Endothelial cell (in vitro differentiated cells): ENCODE measurements at places on chromosomes 13 and 19. TPM values are rescaled to one million over a fixed set of nuclear protein-coding genes. Genes with fewer than 3 reads are reported as not detected.

The CD37 gene
- not detected for total RNA-seq

The KL gene
- total RNA-seq: 29.6 TPM

The KLC3 gene
- 0.44 TPM for total RNA-seq

DNA sequence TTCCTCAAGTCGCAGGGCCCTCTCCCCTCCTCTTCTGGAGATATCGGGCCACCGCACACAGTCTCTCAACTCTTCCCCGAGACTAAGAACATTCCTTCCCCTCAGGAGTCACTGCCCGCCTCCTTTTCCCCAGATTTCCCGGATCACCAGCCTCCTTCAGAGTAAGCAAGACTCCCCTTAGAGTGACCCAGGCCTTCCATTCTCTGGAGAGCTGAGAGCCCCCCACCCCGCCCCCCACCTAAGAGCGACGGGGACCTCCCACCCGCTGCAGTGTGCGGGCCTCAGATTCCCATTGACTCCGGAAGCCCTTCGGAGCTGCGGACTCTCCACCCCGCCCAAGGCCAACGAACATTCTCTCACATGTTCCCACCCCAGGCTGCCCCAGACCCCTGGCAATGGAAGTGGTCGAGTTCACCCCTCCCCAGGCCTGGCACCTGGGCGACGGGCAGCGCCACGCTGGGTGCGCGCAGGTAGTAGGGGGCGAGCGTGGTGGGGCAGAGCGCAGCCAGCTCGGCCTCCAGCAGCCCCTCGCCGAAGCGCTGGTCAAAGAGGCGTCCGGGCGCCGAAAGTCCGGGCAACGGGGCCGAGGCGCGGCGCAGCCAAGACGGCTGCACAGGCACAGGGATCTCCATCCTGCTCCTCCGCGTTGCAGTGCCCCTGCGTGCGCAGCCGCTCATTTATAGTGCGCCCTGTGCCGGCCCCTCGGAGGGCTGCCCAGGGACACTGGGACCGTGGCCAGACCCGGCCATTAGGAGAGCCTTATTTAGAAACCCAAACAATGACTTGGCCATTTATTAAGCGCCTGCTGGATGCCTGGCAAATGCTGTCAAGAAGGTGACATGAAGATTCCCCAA is at the start of gene HSPB6:
HSPB6 (minus strand) TSS at position 653 of the 854 bp plus-strand sequence; CDS start at position 632, 21 bp downstream.
- DNase-seq: peak; percentile 37

GRCh38 chr19:40205760-40206159 is 12.4 kb downstream of the TTC9B start:
- DNase-seq: no peak

DNA sequence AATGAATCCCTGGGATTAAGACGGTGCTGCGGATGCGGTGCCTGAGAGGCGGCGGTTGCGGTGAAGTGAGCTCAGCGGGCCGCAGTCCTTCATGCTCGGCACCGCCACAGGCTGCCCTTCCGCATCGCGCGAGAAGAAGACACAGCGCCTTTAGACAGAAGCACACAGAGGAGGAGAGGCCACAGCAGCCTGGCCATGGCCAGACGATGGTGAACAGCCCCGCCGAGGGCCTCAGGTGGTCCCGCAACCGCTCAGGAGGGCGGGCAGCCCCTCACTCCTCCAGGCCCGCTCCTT is 459.2 kb downstream of the MYO16 start:
- no peak for DNase-seq

- DNase-seq: no peak
These were observed 1.3 kb downstream of the ZNF749 start for GRCh38 chr19:57436417-57436816.

DNA sequence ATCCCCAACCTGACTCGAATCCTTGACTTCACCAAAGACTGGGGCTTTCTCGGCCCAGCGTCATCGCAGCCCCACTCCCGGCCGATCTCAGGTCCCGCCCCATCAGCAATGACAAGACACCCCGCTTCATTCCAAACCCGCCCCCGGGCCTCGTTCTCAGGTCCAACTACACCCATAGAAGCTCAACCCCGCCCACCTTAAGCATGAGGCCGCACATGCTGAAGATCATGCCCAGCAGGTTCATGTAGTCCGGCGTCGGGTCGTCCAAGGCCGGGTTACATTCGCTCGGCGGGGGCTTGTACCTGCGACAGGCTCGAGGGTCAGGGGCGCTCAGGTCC is 2.3 kb downstream of the WDR83 start:
- DNase-seq: peak; percentile 34

DNA sequence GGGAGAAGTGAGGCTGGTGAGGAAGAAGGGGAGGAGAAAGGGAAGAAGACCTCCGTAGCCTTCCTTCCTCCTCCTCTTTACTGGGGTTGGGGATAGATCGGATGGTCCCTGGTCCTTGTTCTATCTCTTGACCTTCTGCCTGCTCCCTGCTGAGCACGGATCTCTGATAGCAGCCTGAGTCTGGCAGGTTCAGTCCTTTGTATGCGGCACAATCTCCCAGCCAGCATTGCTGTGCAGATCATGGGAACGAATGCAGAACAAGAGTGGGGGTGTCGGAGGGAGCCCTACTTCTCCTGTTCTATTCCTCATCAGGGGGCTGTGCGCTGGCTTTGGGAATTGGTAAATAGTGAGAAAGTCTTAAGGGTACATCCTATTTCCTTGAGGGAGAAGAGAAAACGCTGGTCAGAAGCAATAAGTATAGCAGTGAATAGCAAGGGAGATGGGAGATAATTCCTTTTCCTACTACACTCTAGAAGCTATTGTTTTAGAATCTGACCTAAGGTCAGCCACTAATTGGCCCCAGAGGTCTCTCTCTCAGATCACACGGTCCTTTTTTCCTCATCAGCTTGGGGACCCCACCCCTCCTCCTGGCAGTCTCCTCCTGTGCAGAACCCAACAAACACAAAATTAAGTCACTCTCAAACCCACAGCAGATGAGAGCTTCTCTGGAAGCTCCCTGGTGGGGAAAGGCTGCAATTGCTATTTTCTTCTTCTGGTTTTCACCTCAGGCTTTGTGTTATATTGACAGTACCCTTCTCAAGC is 41.0 kb downstream of the KL start:
- peak; percentile 32 for DNase-seq

- no peak for DNase-seq
These were observed 14.8 kb downstream of the CEBPG start for GRCh38 chr19:33388231-33388724.
